ENCODE measurements at places on chromosomes 4 and X.

- no peak for DNase-seq
These were observed 29.9 kb downstream of the TBL1X start for GRCh38 chrX:9494771-9495170.

- no peak for DNase-seq
These were observed 283.8 kb downstream of the TRIML1 start for GRCh38 chr4:188423039-188423438.

- no peak for DNase-seq
These were observed 73.0 kb upstream of the NR3C2 start for GRCh38 chr4:148515248-148515647.

DNA sequence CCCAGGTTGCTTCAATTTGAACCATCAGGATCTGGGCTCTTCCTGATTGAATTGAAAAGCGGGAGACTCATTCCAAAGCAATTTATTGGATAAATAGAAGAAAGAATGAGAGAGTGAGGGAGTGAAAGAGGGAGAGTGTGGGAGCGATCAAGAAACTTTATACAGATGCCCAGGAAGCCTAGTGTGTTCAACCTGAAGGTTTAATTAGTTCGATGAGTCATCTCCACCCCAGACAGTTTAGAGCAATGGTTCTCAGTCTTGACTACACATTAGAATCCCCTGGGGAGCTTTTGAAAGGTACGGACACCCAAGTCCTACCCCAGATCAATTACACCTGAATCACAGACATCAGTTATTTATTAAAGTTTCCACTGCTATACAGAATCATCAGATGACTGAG, 61.5 kb downstream of the GEMIN8 start:
- DNase-seq, result no peak

- no peak for DNase-seq
These were observed 23.2 kb downstream of the IL15 start for GRCh38 chr4:141659539-141659938.

DNA sequence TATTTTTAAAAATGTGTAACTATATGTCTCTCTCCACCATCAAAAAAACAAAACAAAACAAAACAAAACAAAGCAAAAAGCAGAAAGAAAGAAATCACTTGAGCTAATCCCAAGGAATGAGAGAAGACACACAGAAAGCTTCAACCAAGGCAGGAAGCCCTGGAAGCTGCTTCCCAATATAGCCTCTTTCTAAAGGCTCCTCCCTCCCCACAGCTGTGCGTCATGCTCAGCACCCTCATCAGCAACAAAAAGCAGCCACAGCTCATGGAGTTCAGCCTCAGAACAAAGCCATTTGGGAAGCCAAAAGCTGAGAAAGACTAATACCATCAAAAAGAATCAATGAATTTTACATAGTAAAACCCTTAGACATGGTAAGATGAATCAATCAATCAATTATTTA, 501.6 kb upstream of the SMIM31 start:
- DNase-seq, result peak; percentile 15

- no peak for DNase-seq
These were observed 44.5 kb upstream of the IL2 start for GRCh38 chr4:122500852-122501501.

GRCh38 chrX:71540801-71541200, 7.9 kb downstream of the OGT start:
- no peak for DNase-seq

DNA sequence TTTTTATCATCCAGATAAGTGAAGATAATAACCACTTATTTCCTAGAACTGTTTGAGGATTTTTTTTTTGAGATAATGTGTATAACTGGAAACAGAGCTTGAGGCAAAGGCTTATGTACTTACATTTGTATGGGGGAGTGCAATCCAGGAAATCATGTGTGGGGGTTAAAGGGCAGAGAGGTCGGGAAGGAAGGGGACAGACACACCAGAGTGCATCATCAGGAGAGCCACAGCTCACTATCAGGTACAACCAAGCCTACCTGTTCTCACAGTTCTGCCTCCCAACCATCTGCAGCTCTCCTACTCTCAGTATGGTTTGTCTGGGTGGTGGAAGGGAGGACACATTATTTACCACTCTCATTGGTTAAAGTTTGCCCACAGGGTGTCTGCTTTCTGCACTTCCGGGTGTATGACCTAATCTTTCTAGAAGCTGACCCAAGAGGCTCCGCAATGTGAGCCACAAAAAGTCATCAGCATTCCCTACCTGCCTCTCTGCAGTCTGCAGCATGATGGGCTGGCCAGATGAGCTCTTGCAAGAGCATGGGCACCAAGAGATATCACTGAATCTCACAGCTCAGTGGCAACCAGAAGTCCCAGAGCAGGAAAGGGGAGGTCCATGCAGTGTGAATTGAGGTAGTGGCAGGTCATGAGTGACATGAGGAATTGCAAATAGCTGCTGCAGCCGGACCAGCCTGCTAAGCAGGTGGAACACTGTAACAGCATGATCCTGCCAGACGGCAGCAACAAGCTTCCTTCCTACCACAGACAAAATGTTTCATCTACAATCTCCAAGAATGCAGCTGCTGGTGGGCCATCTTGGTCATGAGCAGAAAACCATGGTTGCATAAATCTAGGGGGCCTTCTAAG, 36.9 kb upstream of the SPRY1 start:
- DNase-seq, result no peak

- no peak for DNase-seq
These were observed 156.3 kb downstream of the BTC start for GRCh38 chr4:74638001-74638400.

DNA sequence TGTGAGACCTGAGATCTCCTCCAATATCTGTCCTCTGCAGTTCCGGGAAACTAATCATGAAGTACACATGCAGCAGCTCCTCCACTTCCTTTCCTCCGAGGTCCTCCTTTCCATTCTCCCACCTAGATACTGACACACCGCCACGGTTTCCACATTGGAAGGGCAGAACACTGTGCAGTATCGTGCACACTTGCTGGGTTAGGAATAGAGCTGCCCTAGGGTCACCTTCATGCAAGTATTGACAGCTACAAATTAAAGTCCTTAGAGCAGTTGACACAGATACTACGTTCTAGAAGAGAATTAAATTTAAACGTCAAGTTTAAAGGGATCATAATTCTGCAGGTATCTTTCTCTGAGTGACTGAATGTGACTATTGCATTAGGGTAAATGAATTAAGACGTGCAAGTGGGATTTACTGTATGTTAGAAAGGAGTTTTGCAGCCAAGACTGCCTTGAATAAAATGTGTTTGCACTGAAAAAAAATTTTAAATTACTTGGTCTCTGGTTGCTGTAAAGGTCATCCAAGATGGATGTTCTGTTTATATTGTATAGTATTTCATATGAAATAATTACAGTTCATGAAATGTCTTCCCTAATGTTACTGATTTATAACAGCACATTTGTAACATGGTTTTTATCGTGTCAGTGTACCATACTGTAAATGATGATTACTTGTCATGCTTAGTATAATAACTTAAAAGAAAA, 117.7 kb downstream of the STOX2 start:
- DNase-seq, result no peak

GRCh38 chr4:130335417-130336194, 1239.7 kb downstream of the C4orf33 start:
- DNase-seq, result no peak

- no peak for DNase-seq
These were observed 403.6 kb upstream of the ANXA10 start for GRCh38 chr4:167688660-167689142.

DNA sequence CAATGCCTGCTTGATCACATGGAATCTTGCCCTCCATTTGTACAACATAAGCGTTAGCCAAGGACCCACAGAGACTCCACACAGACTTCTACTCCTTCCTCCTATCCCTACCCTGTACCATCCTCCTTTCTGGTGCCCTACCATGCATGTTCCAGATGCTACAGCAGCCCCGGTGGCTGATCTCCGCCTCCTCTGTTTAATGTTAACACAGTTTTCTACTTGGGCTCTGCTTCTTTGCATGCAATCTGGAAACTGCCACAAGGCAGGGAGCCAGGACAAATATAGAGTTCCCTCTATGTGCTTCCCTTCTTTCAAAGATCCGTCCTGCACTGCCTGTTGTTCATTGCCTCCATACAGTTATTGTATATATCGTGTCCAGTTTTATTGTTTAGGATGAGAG, 368.6 kb upstream of the TENM3 start:
- no peak for DNase-seq

DNA sequence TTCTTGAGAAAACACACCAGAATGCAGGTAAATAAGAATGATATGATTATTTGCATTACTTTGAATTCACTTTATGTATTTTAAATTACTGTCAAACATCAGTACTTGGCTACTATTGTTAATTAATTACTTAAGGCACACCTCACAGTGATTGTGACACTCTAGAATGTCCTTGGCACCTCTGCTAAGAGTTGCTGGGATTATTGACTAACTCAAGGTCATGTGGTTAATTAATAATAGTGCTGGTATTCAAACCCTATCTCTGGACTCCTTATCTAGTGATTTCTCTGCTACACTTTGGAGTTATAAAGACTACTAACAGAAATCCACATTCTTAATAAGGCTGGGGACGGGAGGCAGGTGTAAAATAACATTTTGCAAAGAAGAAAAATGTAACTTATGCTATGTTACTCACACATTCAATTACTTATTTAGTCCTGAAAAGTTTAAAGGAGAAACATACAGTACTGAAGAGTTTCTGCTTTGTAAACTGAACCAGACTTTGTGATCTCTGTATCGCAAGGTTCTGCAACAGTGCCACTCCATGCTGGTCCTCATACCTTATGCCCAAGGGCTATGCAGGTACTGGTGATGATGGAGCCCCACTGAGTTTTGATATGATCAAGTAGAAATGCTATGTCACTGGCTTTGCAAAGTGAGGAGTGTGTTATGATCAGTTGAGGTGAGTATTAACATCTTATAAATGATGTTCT, 242.7 kb downstream of the MID1IP1 start:
- no peak for DNase-seq

GRCh38 chrX:94977986-94978385, 1304.0 kb downstream of the FAM133A start:
- no peak for DNase-seq

GRCh38 chr4:76563454-76564122, 128.6 kb downstream of the SHROOM3 start:
- DNase-seq, result no peak

GRCh38 chr4:66609014-66609413, 936.3 kb downstream of the CENPC start:
- no peak for DNase-seq

- DNase-seq, result no peak
These were observed 1794.0 kb upstream of the PCDH7 start for GRCh38 chr4:28926156-28926555.

- no peak for DNase-seq
These were observed 50.3 kb downstream of the STPG2 start for GRCh38 chr4:98092833-98093439.

DNA sequence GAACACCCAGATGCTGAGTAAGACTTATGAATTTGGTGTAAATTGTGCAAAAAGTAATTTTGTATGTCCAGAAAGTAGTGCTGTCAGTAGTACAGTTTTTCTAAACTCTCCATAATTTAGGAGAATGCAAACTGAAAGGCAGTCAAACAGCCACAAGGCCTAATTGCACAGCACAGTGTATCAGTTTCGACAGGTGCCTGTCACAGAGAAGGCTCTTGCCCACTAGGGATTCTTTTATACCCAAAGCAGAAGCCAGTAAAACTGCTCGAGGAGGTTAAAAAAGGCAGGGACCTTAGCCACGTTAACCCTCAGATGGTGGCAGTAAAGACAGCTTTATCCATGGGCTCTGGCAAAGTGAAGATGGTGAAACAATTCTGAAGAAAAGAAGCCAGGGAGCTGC, 69.4 kb upstream of the GATB start:
- DNase-seq, result no peak

- DNase-seq, result no peak
These were observed 96.4 kb downstream of the ANAPC10 start for GRCh38 chr4:145001635-145002034.

- DNase-seq, result no peak
These were observed 55.0 kb upstream of the BMP2K start for GRCh38 chr4:78720994-78721677.

GRCh38 chrX:24799078-24799477, 105.4 kb downstream of the POLA1 start:
- no peak for DNase-seq

DNA sequence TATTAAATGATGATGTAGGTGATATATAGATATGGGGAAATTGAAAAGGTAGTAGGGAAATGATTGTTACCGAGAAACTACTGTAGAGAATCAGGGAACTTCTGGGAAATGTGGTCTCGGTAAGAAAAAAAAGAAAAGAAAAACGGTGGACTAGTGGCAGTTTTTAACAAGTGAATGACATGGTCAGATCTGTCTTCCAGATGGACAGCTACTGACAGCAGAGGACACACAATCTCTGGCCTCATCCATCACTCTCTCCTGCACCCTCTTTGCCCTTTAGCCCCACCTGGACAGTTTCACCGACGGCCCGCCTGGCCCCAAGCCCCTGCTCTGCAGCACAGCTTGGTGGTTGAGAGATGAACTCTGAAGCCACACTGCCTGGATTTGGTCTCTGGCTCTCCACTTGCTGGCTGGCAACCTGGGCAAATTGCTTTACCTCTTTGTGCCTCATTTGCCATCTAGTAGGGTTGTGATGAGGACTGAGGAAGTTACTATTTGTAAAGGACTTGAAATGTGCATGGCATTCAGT, 23.4 kb downstream of the RBM47 start:
- DNase-seq, result no peak

GRCh38 chr4:149785696-149786431, 29.8 kb downstream of the IQCM start:
- DNase-seq, result no peak

- no peak for DNase-seq
These were observed 514.2 kb upstream of the DIPK2B start for GRCh38 chrX:45714866-45715265.

GRCh38 chrX:139141370-139141769, 389.2 kb upstream of the F9 start:
- DNase-seq, result no peak

DNA sequence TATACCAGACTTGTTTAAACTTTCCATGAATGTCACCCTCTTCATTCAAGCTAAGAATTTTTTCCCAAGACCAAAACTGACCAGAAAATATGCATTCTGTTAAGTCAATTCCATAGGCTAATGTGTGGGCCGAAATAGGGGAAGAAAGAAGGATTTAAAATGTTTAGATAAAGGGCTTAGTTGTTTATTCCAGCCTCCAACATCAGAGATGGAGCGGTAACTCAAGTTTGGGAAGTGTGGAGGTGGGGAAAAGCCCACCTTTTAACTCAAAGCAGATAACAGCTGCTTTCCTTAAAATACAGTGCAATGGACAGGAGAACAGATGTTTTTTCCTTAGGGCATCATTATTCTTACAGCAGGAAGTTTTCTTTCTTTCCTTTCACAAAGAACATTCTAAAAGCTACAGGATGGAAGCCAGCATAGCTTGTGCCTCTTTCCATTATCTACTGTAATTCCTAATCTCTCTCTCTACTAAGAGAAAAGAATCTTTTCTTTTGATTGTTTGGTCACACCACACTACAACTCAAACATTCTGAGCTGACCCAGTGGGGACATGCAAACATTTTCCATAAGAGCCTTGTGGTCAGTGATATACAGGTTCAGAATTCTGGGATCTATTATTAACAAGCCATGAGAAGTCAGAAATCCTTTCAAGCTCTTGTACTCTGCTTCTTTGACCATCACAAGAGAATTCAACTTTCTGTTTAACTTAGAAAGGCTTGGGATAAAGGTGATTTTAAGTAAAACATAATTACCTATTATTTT, 101.6 kb downstream of the PDE5A start:
- DNase-seq, result no peak

GRCh38 chrX:110691446-110691845, 104.2 kb downstream of the CHRDL1 start:
- DNase-seq, result no peak
